Fibroblast of the aortic adventitia (primary cell): ENCODE measurements at places on chromosomes 12 and 14. TPM values are rescaled to one million over a fixed set of nuclear protein-coding genes. Genes with fewer than 3 reads are reported as not detected.

CD27 gene
- total RNA-seq, result 0.18 TPM in 1 of 2 replicates, not detected in the other

SLC38A2 gene
- 1,199 and 1,239 TPM in 2 replicates for total RNA-seq

TMPO gene
- 49.4 and 130 TPM in 2 replicates for total RNA-seq

RNASE7 gene
- total RNA-seq, result not detected in 2 replicates

KRT77 gene
- not detected in 2 replicates for total RNA-seq

OR11H12 gene
- total RNA-seq, result not detected in 2 replicates

TC2N gene
- total RNA-seq, result 0.16 and 1.6 TPM in 2 replicates

TAS2R7 gene
- total RNA-seq, result 0.18 TPM in 1 of 2 replicates, not detected in the other
